ENCODE measurements at places on chromosomes 11 and 22. TPM values are rescaled to one million over a fixed set of nuclear protein-coding genes. Genes with fewer than 3 reads are reported as not detected.

GRCh38 chr11:103953797-103954486 is 82.5 kb upstream of the DDI1 start:
- no peak for DNase-seq

GRCh38 chr22:37259540-37260029 is 15.5 kb upstream of the RAC2 start:
- peak; percentile 68 for DNase-seq

- DNase-seq = no peak
Measured at GRCh38 chr22:44944883-44945601, 64.8 kb downstream of the PHF21B start.

DNA sequence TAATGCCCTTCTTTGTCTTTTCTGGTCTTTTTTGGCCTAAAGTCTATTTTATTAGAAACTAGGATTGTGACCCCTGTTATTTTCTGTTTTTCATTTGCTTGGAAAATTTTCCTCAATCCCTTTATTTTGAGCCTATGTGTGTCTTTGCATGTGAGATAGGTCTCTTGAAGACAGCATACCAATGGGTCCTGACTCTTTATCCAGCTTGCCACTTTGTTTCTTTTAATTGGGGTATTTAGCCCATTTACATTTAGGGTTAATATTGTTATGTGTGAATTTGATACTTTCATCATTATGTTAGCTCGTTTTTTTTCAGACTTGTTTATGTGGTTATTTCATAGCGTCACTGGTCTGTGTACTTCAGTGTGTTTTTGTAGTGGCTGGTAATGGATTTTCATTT is 682.6 kb downstream of the JRKL start:
- DNase-seq = no peak

DNA sequence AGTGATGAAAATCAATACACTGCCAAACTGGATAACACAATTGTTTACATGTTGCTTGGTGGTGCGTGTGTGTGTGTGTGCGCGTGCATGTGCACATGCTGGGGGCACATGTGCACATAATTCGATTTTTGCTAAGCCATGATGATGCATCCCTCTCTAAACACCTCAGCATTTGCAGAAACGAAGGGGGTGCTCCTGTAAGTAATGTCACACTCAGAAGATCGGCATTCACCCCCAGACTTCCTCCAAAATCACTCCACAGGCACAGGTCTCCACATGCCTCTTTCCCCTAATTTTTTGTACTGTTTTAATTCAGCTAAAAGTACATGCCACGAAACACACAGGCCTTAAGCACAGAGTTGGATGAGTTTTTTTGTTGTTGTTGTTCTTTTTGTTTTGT is 341.5 kb downstream of the SHANK2 start:
- DNase-seq = no peak

P2RX6 gene
- total RNA-seq = not detected

All from stomach (tissue), 19 donors.